ENCODE measurements at places on chromosomes 11 and 22.

DNA sequence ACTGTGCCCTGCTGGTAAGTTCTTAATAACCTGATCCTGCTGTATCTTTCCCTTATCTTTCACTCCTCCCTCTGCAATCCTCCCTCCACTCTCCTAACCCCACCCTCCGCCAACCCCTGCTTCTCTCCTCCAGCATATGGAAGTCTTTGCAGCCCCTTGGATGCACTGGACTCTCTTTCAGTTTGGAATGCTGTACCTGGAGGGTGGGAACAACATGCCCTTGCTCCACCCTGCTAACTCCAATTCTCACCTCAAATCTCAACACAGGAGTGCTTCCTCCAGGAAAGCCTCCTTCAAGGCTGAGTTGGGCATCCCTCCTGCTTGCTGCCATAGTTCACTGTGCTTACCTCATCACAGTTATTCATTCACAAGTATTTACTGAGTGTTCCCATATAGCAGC, 52.8 kb upstream of the LDLRAD3 start:
- DNase-seq: no peak

- DNase-seq: no peak
Observed at GRCh38 chr22:30694640-30695350, at the start of gene OSBP2. Gene OSBP2, plus strand, starts transcription at chr22:30694874. Its CDS starts 36 bp downstream, at chr22:30694910.

DNA sequence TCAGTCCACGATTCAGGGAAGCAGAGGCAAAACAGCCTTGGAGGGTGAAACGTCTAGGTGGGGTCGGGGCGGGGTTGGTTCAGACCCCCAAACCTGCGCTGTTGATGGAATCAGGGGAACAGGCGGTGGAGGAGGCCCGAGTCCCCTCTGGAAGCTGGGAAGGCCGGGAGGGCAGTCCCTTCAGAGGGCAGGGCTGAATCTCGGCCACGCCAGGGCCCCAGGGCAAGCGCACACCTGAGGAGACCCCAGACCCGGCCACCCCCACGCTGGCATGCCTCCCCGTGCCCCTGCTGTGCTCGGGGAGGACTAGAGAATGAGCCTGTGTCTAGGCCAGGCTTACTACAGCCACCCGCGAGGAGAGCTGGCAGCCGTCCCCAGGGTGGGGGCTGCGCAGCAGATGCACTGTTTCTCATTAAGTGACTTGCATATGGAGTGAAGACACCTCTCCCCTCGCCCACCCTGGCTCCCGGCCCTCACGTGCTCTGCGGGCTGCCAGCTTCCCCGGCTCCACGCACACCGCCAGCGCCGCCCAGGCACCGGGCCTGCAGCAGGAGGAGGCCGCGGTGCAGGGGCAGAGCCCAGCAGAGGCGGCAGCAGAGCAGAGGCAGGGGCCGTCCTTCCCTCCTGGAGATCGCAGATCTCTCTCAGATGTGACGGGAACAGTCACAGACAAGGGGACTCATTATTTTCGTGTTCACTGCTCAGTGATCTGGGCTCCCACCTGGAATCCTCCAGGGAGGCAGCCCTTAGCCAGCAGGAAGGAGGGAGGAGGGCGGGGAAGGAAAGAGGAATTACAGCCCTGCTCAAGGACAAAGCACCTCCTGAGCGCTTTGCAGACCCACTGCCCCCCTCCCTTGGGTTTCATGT, 47.1 kb upstream of the OPCML start:
- DNase-seq: no peak

DNA sequence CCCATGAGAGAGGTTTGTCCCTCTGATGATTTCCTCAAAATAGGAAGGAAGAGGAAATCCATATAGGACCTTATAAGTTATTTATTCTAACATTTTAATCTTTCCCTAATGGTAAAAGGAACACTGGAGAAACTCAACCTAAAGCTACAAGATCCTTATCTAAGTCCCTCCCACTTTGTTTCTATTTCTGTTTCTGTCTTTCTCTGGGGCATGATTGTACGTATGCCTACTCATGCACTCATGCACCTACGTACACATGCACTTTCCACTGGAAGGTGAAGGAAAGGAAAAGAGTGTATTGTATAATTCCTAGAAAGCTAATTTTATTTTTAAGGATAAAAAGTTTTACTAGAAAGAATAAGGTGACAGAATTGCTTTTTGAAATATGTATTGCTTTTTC, 125.0 kb downstream of the RAB38 start:
- no peak for DNase-seq

GRCh38 chr11:92897487-92897886, 72.0 kb upstream of the MTNR1B start:
- no peak for DNase-seq

- no peak for DNase-seq
Observed at GRCh38 chr11:83717537-83717936, 431.4 kb upstream of the CCDC90B start.

DNA sequence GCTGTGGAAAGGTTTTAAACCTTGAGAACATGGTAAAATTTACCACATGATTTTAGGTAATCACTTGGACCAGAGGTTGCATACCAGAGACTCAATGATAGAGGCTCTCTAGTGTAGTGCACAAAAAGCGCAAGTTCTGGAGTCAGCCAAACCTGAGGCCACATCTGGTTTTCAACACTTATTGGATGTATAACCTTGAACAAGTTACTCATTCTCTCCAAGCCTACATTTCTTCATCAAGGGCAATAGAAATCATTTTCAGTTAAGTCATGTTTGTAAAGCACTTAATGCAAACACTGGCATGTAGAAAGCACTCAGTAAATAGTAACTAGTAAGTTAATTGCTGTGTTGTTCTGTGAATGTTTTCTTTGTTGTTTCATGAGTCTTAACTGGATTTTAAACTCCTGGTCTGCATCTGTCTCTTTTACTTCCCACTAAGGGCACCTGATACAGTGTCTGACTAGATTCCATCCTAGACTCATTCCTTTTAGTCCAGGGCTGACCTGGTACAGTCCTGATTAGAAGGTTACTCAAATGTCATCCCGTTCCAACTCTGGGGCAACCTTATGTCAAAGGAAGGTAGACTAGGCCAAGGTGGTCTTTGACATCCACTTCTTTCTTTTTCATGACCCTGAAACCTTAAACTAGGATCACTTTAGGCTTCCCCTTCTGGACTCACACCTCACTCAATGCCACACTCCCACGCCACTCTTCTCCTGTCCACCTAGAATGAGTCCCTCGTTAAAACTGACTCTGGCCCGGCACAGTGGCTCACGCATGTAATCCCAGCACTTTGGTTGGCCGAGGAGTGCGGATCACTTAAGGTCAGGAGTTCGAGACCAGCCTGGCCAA, 34.5 kb upstream of the EED start:
- no peak for DNase-seq

DNA sequence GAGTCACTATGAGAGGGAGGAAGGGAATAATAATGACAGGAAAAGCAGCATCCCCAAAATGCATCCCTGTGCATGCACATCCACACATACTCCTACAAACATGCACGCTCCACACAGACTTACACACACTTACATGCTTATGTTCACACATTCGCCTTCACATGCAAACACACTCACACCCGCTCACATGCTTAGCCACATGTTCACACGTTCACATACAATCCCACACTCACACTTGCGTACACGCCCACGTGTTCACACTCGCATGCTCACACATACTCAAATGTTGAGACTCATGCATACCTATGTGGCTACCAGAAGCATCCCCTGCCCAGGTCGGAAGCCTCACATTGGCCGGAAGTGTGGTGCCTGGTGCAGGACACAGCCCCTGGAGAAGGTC, 372.1 kb downstream of the MN1 start:
- no peak for DNase-seq

GRCh38 chr11:256952-257737, 20.4 kb downstream of the PSMD13 start:
- no peak for DNase-seq

GRCh38 chr22:27309697-27310096, 491.9 kb downstream of the MN1 start:
- DNase-seq: no peak

GRCh38 chr22:34880662-34881061, 185.3 kb upstream of the ISX start:
- DNase-seq: no peak

DNA sequence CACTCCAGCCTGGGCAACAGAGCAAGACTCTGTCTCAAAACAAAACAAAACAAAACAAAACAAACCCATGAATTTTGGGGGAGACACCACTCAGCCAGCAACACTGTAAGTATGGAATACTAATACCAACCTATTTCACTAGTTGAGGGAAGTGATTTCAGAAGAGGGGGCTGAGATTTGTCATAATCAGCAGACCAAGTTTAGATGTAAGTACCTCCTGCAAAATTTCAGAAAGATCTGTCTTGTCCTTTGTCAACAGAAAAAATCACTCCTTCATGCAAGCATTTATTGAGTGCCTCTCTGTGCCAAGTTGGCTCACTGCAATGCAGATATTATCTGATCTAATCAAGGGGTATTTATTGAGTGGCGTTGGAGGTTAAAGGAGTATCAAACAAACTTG, 23.4 kb upstream of the ADA2 start:
- DNase-seq: no peak

- no peak for DNase-seq
Observed at GRCh38 chr11:820655-821511, 2.2 kb downstream of the PNPLA2 start.

DNA sequence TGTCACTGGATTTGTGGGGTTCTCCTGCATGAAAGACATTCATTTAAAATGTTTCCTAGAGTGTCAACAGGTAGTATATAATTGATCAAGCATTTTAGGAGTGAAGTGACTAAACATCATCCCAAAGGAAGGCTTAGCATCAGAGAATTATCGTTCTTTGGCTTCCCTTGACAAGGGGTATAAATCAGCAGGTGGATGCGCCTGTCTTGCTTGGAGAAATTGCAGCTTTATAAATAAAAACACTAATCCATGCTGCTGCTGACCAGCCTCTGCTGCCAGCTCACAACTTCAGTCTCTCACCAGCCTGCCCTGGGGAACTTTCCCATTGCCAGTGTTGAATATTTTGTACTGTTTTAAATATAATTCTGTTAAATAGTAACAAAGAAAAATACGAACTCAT, 1184.7 kb upstream of the TENM4 start:
- no peak for DNase-seq

GRCh38 chr22:33020721-33021120, 37.5 kb downstream of the SYN3 start:
- DNase-seq: no peak

DNA sequence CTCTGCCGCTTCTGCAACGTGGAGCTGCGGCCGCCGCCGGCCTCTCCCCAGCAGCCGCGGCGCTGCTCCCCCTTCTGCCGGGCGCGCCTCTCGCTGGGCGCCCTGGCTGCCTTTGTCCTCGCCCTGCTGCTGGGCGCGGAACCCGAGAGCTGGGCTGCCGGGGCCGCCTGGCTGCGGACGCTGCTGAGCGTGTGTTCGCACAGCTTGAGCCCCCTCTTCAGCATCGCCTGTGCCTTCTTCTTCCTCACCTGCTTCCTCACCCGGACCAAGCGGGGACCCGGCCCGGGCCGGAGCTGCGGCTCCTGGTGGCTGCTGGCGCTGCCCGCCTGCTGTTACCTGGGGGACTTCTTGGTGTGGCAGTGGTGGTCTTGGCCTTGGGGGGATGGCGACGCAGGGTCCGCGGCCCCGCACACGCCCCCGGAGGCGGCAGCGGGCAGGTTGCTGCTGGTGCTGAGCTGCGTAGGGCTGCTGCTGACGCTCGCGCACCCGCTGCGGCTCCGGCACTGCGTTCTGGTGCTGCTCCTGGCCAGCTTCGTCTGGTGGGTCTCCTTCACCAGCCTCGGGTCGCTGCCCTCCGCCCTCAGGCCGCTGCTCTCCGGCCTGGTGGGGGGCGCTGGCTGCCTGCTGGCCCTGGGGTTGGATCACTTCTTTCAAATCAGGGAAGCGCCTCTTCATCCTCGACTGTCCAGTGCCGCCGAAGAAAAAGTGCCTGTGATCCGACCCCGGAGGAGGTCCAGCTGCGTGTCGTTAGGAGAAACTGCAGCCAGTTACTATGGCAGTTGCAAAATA, 816 bp downstream of the PDE3B start:
- DNase-seq: no peak

DNA sequence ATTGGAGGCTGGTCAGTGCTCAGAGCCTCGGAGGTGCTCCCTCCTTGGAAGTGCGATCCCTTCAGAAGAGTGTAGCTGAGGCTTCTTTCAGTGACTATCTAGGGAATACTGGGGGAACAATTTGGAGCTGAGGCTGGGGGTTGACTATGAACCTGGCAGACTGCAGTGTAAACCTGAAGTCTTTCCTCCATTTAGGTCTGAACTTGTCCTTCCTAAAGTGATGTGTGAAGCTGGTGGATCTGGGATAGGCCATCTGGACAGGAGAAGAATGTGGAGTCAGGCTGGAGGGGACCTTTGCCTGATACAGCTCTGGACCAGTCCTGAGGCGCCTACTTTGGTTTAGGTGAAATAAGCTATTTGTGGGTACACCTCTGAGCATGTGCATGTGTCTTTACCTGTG, 3.5 kb upstream of the INSC start:
- DNase-seq: no peak

DNA sequence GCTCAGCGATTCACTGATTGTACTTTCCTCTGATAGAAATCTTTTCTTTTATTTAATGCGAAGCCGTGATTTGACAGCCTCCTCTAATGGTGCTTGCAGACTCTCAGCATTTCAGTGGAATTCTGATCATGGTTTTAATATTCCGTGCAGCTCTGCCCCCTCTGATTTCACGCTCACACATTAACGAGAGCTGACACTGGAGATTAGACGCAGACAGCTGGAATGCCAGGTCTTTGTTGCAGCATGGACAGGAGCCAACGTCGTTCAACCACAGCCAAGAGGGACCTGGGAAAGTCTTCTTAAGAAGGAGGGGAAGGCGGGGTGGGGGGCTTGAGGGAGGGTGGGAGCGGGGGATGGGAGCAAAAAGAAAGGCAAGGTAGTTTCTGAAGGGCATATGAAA, 186.4 kb downstream of the BLID start:
- DNase-seq: no peak

DNA sequence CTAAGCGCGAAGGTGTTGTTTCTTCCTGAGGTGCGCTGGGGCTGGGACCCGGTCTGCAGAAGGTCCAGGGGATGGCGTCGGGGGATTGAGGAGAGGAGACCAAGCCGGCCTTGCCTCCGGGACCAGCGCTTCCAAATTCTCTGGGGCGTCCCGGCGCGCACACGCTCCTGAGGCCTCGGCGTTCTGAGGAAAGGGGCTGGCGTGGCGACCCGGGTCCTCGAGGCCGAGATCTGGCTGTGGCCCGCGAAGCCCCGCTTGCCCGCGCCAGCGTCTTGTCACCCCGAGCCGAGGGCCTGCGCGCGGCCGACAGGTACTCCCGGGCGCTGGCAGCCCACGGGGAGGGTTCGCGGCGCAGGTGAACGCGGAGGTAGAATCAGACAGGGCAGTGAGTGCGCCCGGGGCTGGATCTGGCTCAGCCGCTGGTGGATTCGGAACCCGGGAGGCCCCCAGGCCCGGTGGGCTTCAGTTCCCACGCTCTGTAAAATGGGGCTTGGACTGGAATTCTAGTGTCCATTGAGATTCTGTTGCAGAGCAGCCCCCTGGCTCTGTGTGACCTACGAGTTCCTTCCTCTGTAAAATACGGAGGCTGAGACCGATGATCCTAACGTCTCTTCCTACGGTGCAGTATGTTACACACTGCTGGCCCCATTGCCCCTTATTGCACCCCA, 14.7 kb downstream of the SSH3 start:
- DNase-seq: no peak

- DNase-seq: no peak
Observed at GRCh38 chr11:78344094-78344493, 73.5 kb downstream of the GAB2 start.

Data from cortex of kidney (tissue), 1 donor.